ENCODE measurements at places on chromosomes 5 and 9.
A peak's percentile ranks its signal among the peaks of the same experiment; 100 is the strongest.

DNA sequence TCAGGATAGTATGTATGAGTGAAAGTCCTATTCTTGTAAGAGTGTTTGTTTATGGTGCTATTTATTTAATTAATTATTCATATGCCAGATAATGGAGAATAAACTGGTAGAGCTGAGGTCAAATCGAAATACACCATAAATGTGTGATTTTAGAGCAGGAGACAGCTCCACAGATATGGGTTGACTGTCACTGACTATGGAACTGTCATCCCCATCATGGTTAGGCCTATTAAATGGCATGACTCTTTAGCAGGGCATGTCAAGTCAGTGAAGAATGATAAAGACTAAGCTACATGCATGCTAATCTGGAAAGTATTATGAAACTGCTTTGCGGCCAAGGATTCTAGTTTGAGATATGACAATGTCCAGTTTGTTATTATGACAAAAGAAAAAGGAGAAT lies 658.6 kb downstream of the ISL1 start:
- no peak for DNase-seq

- no peak for DNase-seq
Measured at GRCh38 chr5:108661024-108661423, 86.7 kb upstream of the FER start.

DNA sequence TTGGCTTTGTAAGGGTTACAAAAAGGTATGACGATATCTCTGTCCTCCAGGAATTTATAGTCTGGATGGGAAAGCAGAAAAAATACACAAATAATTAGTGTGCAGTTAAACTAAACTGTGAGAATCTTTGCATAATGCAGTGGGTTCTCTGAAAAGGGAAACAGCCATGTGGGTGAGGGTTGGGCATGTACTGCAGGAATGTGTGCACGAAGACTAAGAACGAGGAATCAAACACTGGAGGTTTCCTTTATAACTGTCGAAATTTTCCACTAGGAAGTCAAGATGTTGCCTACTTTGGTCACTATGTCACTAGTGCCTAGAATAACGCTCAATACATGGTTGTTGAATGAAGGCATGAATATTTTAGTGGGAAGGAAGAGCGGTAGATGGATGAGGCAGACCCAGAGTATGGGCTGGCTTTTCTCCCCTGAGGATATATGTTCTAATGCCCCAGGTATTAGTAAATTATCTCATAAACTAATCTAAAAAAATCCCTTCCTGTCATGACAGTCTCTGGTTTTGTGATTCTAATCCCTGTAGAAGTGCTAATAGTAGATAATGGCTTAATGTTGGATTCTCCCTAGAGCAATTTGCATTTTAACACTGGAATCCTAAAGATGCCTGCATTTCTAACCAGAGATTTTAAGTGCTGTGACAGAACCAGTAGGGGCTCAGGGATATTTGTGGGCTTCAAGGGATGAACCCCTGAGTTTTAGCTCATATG lies 227.3 kb downstream of the NMUR2 start:
- no peak for DNase-seq

GRCh38 chr9:121498150-121498486 lies 1.5 kb downstream of the GGTA1 start:
- DNase-seq: peak; percentile 91

DNA sequence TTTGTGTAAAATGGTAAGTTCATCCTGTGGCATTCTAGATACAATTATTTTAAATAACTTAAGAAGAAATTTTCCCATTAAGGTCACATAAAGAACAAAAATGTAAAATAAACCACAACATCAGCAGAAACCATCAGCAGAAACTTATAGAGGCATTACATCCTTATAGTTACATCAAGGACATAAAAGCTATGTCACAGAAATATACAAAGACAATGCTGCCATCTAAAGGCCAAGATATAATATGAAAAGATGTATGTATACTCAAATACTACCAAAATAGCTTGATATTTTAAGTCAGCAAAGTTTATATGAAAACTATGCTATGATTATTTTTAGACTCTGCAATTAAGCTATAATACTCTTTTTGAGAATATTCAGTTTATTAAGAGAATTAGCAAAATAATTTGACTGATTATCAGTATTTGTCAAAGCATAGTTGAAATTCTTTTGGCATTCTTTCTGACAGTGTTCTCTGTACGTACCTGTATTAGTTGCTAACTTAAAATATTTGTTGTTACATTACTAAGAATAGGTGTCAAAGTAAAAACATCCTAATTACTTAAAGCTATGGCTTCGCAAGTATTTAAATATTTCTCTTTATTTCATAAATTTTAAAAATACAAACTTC lies 36.2 kb downstream of the FBXL17 start:
- DNase-seq: no peak

GRCh38 chr5:178555771-178556211 lies 34.4 kb downstream of the COL23A1 start:
- DNase-seq: no peak

- no peak for DNase-seq
Measured at GRCh38 chr5:65061974-65062353, 293.2 kb downstream of the CWC27 start.

- no peak for DNase-seq
Measured at GRCh38 chr5:152474961-152475360, 69.9 kb upstream of the NMUR2 start.

DNA sequence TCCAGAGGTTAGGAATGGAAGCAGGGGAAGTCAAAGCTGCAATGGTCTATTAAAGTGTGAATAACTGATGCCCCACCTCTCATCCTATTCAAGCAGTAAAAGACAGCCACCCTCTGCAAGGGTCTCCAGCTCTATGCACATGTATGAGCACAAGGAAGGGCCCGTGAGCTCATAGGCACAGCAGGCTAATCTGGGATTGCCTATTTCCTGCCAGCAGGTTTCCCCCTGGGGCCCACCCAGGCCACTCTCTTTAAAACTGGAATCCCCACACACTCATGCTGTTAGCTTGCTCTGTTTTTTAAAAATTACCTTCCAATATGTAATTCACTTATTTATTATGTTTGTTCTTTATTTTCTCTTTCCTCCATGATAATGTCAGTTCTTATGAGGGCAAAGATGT lies 48.7 kb upstream of the ZNF366 start:
- DNase-seq: no peak

Data from HuH-7.5 (cell line).